ENCODE measurements at places on chromosomes 4 and X.

GRCh38 chr4:175443547-175443946, 368.5 kb downstream of the GPM6A start:
- no peak for DNase-seq

DNA sequence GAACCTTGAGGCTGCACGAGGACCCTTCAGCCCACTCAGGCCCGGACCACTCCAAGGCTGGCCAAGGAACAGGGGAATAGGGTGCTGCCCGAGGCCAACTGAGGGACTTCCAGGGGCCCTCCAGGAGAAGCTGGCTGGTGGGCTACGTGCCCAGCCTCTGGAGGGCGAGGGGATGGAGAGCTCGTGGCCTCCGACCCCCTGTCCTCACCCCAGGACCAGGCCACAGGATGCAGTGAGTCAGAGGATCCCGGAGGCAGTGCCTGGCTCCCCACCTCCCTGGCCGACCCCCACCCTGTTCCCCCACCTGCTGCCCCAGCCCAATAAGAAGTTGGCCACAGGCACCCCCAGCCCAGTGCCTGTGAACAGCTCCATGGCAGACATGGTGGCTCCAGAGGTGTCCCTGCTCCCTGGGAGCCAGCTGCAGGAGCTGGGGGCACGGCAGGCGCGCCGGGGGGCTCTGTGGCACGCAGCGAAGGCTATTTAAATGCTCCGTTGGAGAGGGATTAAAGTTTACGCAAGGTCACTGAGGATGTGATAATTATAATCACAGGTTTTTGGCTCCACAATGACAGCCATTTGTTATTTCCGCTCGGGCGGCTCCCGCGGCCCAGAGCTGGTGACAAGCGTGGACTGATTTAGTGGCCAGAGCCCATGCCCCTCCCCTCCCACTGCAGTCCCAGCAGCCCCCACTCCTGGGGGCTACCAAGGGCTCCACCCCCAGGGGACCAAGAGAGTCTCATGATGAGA, 95.7 kb upstream of the NKX1-1 start:
- DNase-seq = no peak

DNA sequence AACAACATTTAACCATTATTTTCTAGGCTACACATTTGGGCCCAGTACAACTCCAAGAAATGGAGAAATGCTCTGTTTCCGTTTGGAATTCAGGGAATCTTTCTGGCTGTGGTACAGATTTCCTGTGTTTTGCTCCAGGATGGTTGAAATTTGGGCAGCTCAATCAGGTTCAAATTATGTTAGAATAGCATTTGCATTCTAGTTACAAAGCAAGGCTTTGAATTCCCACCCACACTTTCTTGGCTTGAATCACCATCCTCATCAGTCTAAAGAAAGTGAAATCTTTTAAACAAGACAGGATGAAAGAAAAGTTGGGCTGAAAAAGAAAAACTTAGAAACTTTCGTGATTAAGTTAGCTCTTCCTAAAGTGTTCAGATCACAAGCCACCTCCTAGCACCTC, 98.1 kb upstream of the VCX3B start:
- DNase-seq = no peak

GRCh38 chr4:140168936-140169335, 15.0 kb upstream of the MAML3 start:
- DNase-seq = no peak

- no peak for DNase-seq
These were observed 143.4 kb upstream of the WDR1 start for GRCh38 chr4:10259976-10260375.

GRCh38 chr4:147617173-147617840, at the start of gene TMEM184C:
TSS of gene TMEM184C (plus strand) at chr4:147617397. CDS start at chr4:147617957, 560 bp downstream.
- DNase-seq = peak; percentile 98

GRCh38 chr4:54780149-54780495, 122.4 kb downstream of the KIT start:
- no peak for DNase-seq

DNA sequence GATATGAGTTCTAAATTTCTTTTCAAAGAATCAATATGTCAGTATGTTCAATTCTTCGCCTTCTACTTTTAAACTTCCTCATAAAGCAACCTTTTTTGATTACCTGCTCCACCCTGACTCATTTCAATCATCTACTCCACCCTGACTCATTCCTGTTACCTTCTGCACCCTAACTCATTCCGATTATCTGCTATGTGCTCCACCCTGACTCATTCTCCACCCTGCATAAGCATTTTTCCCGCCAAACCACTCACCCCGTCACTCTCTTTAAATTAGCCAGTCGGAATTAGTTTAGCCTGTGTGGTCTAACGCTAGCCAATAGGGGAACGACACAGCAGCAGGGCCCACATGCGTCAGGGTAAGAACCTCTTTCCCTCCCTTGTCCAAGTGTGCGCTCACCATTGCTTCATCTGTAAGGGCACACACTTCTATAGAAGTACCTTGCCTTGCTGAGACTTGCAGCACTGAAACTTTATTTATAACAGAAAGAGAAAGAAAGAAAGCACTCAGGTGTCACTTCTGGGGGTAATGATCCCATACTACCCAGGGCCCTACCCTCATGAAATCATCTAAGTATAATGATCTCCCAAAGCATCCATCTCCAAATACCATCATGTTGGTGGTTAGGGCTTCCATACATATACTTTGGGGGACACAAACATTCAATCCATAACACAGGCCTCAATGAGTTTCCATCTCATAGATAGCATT, 875.2 kb downstream of the RAPGEF2 start:
- DNase-seq = no peak

- DNase-seq = no peak
These were observed 231.4 kb downstream of the CWH43 start for GRCh38 chr4:49217492-49217891.

- no peak for DNase-seq
These were observed 36.9 kb downstream of the PGRMC1 start for GRCh38 chrX:119272882-119273419.

- no peak for DNase-seq
These were observed 36.3 kb downstream of the DTHD1 start for GRCh38 chr4:36317721-36318120.

All from CD4-positive, alpha-beta memory T cell (primary cell).